Cortex of kidney (tissue), 1 donor: ENCODE measurements at places on chromosomes 4 and X.

- no peak for DNase-seq
Measured at GRCh38 chrX:2490634-2491033, 10.1 kb downstream of the DHRSX start.

DNA sequence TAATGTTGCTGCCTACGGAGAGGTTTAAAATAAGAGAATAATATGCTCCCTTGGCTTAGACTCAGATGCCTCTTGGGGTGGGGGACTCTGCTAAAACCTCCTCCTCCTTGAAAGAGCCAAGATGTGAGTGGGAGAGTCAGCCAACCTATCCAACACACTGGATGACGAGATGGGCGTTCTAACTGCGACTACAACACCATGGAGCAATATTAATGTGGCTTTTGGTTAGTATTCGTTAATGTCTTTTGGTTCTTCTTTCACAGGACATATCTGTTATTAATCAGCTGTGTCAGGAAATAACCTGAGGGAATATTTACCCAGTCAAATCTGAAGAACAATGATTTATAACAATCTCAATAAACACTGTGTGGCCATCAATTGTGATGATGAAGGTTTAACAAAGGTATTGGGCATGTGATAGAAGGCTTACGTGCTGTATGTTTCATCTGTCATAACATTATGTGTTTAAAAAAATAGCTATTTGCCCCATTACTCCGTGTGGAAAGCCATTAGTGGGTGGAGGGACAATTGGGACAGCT lies 143.5 kb upstream of the FTHL17 start:
- DNase-seq = no peak

DNA sequence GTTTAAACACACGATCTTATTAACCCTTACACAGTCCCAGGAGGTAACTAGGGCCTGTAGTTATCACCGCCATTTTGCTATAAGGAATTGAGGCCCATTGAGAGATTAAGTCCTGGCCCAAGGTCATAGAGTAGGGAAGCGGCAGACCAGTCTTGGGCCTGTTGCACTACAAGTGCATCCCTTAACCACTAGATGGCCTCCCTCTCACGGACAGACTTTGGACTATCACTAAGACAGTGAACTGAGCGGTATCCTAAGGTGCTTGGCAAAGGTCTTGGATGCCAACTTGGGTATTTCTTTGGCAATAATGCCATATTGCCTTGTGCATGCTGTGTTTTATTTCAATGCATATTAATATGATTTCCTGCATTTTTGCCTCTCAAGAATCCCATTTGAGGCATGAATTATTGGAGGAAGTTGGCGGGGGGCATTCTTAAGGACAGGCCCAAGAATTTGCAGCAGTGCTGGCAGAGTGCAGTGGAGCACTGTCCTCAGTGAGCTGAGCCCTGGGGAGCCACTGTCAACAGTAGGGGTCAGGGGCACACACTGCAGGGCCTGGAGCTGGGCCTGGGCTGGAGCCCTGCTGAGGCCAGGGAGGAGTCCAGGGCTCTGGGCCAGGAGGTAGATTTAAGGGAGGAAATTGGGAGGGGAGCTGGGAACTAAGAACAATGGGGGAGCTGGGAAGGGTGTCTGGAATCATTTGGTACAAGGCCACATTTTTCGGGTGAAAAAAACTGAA lies 147.4 kb downstream of the SMIM20 start:
- DNase-seq = no peak

- no peak for DNase-seq
Measured at GRCh38 chr4:135532132-135532531, 1330.5 kb upstream of the PABPC4L start.

DNA sequence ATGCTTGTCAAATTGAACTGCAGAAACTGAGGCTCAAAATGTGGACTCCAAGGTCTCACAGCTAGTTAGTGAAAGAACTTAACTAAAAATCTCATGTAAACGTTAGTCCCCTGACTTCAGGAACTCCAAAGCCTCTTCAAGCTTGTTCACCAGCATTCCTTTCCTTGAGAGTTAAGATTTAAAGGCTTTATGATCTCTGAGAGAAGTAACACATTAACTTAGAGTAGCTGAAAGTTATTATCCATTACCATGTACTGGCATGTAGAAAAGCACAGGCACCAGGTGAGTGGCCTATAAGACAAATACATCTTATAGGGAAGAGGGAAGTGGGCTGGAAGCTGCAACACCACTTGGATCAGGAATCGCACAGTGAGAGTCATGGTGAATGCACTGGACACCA lies 15.3 kb downstream of the PARM1 start:
- DNase-seq = no peak

GRCh38 chrX:137549073-137549472 lies 16.9 kb upstream of the ZIC3 start:
- DNase-seq = no peak

- DNase-seq = no peak
Measured at GRCh38 chrX:97563531-97564133, 679.9 kb downstream of the RPA4 start.

GRCh38 chr4:8846826-8847225 lies 24.8 kb downstream of the HMX1 start:
- no peak for DNase-seq

GRCh38 chrX:150446995-150447394 lies 83.9 kb downstream of the MAMLD1 start:
- DNase-seq = no peak

GRCh38 chr4:111806331-111806730 lies 338.9 kb upstream of the FAM241A start:
- no peak for DNase-seq

GRCh38 chrX:57453901-57454300 lies 137.9 kb upstream of the ZXDB start:
- DNase-seq = no peak

DNA sequence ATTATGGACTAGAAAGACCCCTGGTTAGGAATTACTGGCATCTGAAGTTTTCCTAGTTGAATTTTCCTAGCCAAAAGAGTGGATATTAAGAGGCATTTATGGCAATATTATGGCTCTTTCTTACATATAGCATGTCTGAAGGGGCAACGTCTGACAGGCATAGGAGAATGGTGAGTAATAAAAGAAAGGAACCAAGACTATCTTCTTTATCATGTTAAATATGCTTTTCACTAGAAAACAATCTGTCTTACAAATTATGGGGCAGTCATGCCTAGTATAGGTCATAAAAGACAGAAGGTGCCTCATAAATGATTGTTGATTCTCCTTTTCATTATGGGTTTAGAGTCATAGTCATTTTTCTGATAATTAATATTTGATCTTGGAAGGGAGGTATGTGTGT lies 431.1 kb upstream of the HTR2C start:
- DNase-seq = no peak
